Hypothalamus (tissue), 51 donors: ENCODE measurements at places on chromosomes 4 and X.

DNA sequence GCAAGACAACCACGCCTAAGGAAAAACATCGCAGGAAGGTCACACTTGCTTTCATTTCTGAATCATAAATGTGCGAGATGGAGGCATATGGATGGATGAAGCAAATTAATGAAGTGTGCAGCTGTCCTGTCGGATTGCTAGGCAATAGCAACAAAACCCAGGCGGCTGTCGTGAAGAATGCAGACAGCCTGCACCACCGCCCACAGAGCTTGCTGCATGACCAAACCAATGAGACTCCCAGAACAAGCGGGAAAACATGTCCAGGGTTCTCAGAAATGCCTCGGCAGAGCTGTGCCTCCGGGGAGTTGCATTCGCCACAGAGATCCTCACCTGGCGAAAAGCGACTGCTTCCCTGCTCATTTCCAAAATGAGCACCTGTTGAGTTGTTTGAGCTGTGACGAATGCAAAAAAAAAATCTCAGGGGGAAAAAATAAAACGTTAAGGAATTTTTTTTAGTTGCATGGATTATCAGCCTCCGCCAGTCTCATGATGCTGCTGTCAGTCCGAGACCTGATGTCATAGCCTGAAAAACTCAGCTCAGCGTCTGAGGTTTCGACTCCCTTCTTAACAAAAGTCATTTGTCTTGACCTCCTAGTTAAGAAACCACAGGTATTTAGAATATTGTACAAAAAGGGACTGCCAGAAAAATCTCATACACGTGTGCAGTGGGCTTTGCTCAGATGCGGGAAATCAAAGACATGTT, 155.5 kb upstream of the MXRA5 start:
- DNase-seq = no peak

DNA sequence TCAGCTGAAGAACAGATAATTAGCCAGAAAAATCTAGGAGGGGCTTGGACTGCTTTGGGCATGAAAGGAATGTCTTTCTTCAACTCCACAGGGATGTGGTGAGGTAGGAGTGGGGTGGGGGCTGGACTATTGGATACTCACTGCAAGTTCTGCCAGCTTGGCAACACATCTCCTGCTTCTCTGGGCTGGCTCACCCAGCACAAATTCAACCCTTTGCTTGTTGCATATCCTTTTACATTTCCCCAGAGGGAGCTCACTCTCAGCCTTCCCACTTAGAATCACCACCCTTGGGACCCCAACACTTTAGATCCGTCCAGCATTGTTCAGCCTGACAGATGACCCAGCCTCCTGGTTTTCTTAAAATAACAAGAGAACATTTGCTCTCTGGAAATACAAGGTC, 120.6 kb downstream of the KDR start:
- DNase-seq = no peak

DNA sequence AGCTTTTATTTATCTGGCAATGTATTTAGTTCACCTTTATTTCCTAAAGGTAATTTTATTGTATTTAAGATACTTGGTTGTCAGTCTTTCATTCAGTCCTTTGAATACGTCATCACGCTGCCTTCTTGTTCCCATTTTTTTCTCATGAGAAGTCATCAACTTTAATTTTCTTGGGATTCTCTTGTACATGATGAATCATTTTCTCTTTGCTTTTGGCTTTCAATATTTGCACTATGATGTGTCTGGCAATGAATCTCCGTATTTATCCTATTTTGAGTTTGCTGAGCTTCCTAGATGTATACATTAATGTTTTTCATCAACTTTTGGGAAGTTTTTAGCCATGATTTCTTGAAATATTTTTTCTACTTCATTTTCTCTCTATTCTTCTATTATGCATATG, 28.4 kb downstream of the CLDN2 start:
- DNase-seq = no peak

- DNase-seq = no peak
These were observed 119.0 kb upstream of the UGT8 start for GRCh38 chr4:114479595-114479994.

- no peak for DNase-seq
These were observed 237.0 kb downstream of the SCFD2 start for GRCh38 chr4:53128706-53129357.

DNA sequence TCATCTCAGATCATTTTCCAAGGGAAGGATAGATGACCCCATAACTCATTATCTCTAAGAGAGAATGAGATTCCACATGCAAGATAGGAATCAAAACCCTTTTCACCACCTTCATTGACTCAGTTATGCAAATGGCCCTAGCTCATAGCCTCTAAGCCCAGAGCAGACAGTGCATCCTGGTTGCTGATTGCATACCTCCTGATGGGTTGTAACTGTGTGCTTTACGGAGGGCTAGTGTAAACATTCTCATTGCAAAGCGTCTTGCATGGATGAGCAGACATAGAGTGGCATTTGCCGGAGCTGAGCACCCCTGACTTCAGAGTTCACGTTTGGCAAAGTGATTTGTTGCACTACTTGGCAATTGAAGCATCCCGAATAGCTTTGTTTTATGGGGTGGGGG, 151.0 kb downstream of the VCX3A start:
- no peak for DNase-seq

GRCh38 chr4:67593741-67594175, 35.2 kb downstream of the STAP1 start:
- DNase-seq = no peak

DNA sequence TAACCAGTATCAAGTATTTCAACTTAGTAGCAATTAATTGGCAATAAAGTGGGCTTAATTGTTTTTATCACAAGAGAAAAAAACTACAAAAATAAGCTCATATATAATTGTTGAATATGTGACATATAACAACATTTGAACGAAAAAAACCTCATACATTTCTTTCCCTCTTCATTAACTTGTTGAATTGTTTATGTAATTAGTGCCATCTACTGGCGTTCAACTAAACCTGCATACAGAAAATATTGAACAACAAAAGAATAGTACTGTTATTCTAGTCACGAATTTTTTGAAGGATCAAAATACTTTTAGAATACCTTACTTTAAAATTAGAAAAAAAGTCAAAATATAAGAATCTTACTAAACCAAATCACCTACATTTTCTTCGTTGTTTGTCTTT, 586.5 kb upstream of the FTHL17 start:
- no peak for DNase-seq

DNA sequence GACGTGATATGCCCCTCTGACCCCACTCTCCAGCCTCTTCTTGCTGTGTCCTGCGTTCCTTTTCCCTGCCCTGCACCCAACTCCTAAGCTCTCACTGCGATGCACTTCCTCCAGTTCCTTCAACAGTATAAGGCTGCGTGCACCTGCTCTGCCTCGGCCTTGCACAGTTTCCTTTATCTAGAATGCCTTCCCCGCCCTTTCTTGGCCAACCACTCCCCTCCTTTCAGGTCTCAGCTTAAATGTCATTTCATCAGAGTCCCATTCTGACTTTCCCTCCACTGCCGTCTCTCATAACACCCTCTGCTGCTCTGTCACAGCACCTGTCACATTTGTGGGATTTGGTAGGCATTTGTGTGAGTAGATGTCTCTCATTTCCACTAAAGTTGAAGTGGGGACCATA, 58.4 kb upstream of the NEIL3 start:
- no peak for DNase-seq

DNA sequence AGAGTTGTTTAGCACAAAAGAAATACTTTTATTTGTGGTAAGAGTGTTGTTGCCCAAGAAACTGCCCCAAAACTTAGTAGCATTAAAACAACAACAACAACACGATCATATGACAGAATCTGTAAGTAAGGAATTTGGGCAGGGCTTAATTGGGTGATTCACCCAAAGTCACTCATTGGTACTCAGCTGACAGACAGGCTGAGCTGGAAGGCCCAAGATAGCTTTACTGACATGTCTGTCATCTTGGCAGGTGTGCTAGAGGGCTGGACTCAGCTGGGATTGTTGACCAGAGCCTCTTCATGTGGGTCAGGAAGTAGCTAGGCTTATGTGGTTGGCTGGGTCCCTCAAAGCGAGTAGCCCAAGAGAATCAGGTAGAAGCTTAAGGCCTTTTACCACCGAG, 52.3 kb downstream of the KIAA0232 start:
- no peak for DNase-seq

- no peak for DNase-seq
These were observed 96.5 kb downstream of the ASB9 start for GRCh38 chrX:15173411-15173810.

DNA sequence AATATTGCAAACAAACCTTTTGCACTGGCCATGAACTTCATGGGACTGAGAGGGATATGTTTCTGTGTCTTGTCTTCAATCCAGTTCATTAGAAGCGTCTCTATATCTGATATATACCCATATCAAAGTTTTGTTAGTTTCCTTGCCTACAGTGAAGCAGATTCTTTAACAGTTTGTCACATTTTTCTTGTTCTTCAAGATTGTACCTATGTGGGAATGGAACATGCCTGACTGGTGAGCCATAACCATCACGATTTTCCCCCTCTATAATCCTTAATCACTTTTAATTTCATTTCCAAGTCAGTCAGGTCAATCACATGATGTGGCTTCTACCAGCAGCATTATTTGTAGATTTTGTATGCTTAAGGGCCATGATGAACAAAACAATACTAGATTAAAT, 197.1 kb upstream of the PDE5A start:
- no peak for DNase-seq

- DNase-seq = no peak
These were observed 92.0 kb downstream of the CHRNA9 start for GRCh38 chr4:40427128-40427527.

DNA sequence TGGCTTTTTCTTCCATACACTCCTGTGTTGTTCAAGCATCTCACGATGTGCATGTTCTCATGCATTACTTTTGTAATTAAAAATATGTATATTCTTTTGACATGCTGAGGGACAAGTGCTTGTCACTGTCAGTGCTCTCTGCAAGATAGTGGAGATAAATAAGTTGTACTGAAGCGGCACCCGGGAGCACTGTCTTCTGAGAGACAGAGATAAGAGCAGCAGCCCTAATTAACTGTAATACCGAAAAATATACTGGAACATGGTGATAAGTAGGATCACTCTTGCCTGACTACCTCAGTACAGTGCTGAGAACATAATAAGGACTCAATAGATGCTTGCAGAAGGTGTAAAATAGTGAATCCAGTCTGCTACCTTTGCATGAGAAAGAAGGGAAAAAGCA, 9.4 kb upstream of the GPR173 start:
- no peak for DNase-seq

GRCh38 chr4:20839957-20840356, 139.7 kb downstream of the PACRGL start:
- no peak for DNase-seq

- no peak for DNase-seq
These were observed 253.3 kb downstream of the EVC2 start for GRCh38 chr4:5455003-5455585.

DNA sequence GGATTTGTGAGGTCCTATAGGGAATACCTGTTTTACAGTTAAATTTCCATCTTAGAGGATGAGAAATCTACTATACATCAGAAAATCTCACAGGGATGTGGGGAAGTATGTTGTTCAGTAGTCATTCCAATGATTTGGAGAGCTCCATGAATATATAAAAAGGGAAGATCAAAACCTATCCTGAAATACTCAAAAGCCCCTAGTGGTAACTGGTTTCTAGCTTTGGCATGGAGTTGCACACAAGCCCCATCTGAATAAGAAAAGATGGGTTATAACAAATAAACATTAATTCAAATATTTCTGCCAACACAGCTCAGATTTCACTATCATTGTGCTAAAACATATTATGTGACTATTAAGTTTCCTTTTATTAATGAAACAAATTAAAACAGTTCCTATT, 101.6 kb downstream of the FBXO8 start:
- no peak for DNase-seq

DNA sequence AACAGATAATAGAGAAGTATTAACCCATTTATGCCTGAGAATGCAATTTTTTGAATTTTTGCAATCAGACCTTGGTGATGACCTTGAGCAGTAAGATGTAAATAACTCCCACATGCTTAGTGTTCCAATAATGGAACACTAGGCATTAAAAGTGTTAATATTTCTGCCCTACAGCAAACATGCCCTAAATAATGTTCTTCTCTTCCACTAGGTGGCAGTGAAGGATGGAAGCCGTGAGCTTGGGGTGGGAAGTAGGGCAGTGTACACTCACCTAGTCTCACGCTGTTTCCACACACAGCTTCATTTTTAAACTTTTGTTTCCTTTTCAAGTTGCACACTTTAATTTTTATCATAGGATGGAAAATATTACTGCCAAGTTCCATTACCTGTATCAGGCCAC, 613.1 kb upstream of the HS3ST1 start:
- no peak for DNase-seq

- no peak for DNase-seq
These were observed 55.9 kb upstream of the ANTXR2 start for GRCh38 chr4:80128941-80129340.

DNA sequence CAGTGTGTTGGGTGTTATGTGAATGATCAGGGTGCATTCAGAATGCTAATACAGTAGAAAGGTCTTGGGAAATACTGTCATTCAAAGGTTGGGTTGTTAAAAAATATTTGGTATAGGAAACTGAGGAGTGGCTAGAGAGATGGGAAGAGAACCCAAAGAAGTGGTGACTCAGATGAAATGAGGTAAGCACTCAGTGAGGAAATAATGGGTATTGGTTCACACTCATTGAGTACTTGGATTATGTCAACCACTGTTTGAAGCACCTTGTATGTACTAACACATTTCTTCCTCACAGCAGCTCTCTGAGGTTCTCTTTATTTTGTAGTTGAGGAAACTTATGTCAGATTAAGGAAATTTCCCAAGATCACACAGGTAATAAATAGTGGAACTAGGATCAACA, 40.8 kb upstream of the NUDT6 start:
- DNase-seq = no peak

DNA sequence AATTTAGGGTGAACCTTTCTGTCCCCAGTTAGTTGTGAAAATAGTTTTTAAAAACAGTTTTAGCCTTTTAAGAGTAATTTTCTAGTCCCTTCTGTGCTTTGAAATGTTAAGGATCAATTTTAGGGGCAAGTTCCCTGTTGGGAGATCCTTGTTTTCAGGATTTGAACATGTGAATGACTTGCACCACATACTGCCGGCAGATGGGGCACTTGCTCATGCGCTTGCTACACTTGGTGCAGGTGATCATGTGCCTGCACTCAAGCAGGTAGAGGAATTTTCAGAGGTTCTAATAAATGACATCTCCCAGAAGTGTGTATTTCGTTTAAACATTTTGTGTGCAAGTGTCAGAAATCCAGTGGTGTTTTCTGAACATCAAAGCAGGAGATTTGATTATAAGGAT, 195.9 kb downstream of the CHM start:
- no peak for DNase-seq

DNA sequence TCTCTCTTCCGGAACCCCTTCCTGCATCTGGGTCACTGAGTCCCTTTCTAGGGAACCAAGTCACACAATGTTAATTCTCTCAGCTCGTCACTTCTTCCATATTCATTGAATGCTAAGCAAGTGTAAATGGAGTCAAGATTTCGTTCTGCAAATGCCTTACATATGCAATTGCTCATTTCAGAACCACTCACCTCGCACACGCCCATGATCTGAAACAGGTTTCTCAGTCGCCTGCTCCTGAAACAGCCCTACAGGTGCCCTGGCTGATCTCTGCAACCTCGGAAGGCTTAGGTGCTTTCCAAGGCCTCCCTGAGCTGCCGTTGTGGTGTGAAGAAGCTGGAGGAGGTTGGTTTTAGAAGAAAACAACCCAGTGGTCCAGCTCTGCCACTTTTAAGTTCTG, 100.8 kb upstream of the MSX1 start:
- DNase-seq = no peak

- DNase-seq = no peak
These were observed 37.2 kb upstream of the CABS1 start for GRCh38 chr4:70297576-70297975.

- DNase-seq = no peak
These were observed 734.1 kb downstream of the ADGRL3 start for GRCh38 chr4:61934198-61934597.
